Mesenchymal stem cell (in vitro differentiated cells and primary cell): ENCODE measurements at places on chromosomes 12 and 14.

GRCh38 chr12:68162374-68162773 is 2.8 kb upstream of the IFNG start:
- no peak for DNase-seq

DNA sequence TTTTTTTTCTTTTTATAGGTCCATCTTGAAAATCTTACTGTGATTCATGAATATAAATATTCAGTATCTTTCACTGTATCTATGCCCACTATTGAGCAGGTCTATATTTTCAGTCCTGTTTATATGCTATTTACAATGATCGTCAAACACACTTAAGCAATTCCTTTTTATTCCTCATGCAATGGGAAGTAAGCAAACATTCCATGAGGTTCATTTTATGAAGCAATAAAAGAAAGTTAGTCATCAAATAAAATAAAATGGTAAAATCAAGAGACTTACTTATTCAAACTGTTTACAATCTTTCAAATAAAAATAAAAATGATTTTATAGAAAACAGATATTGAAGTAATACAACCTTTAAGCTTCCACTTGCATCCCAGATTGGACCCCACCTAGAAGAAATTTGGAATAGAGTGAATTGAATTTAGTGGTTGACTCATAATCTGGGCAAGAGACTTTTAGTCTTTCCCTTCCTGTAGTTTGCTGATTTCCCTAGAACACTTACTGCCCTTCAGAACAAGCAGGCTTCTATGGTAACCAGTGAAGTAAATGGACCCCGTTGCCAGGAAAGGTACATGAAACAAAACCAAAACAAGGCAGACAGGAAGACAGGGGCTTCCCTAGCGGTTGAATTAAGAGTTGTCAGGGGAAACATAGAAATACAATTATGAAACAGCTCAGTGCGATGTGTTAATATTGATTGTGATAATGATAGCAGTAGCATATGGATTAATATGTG is 241.0 kb upstream of the ATP2B1 start:
- peak; percentile 94 for DNase-seq

GRCh38 chr12:117975006-117975405 is 6.2 kb upstream of the KSR2 start:
- DNase-seq: no peak

DNA sequence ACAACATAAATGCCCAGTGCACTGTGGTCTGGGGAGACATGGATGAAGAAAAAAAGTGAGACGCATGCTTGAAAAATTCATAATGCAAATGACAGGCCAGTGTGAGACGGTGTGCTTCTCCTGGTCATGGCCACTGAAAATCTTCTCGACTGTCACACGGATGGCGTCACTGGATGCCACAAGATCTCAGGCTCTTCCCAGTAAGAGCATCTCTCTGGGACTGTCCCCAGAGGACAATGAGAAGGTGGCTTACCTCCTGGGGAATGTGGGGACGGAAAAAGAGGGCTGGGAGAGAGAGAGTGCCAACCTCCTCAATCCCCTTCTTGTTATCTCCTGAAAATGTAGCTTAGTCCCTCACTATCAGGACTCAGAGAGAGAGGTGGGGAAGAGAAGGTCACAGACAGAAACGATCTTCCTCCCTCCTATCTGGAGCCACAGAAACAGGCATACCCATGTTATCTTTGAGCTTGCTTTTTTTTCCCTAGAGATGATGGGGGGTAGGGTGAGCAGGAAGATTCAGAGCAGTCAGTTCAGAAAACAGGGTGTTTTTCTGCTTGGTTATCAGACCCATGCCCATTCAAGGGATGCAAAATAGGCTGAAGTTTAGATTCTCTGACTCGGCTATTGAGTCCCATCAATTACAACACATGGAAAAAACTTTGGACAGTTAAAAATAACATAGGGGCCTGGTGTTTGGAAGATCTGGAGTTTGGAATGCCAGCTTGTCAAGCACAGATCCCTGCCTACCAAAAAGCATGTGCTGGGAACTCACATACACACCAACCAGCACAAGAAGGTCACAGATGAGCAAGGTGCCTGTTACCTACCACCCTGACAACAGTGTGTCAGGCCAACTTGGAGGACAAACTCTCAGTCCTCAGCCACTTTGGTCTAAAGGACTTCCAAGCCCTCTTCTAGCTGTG is 24.2 kb downstream of the DPF3 start:
- no peak for DNase-seq

GRCh38 chr12:119227292-119227691 is 48.6 kb downstream of the HSPB8 start:
- DNase-seq: no peak

GRCh38 chr12:115223322-115223721 is 539.3 kb upstream of the TBX3 start:
- peak; percentile 53 for DNase-seq

DNA sequence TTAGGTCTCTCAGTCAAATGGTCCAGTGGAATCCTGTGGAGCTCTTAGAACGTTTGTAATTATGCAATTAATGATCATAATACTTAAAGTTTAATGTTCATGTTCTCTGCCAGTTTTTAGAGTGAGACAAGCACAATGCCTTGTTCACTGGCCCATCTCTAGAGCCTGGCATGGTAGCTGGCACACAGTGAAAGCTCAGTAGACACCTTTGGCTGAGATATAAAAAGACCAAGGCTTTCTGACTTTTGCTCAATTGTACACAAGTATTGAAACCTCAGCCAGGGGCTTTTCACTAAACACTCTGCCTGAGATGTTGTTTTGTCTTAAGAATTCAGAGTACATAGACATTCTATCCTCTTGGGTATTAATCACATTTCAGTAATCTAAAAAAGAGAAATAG is 241.8 kb upstream of the ATP2B1 start:
- DNase-seq: no peak

DNA sequence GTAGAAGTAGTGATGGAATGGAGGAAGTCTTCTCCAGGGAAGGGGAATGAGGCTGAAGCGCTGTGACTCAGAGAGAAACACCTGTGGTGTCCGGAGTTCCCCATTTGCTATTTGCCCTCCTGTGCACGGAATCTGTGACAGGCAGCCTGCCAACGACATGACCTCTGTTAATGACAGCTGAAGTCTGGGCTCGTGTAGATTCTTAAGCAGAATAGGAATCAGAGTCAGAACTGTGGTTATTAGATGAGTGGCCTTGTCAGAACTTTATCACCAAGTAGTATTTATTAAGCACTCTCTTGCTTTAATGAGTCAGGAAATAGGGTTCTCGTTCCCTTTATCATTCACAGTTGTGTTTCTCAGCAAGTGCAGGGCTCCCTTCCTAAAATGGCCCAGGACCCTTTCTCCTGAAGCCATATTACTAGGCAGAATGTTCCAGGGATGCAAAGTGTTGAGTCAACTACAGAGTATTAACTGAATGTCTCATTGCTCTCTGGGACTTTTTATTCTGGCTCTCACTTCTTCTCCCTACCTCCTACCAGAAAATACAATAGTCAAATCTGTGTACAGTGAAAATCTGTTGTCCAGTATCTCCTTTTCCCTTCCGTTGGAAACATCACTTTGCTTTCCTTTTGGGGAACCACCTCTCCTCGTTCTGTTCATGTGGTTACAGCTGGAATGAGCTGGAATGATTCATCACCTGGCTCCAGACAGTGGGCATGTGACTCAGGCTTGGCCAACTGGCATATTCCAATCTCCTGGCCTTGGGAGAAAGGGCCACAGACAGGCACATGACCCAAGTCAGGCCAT is 77.8 kb upstream of the MAX start:
- DNase-seq: peak; percentile 78
